Glomerular endothelial cell (primary cell): ENCODE measurements at places on chromosomes 13 and 19. TPM values are rescaled to one million over a fixed set of nuclear protein-coding genes. Genes with fewer than 3 reads are reported as not detected.
A peak's percentile ranks its signal among the peaks of the same experiment; 100 is the strongest.

DNA sequence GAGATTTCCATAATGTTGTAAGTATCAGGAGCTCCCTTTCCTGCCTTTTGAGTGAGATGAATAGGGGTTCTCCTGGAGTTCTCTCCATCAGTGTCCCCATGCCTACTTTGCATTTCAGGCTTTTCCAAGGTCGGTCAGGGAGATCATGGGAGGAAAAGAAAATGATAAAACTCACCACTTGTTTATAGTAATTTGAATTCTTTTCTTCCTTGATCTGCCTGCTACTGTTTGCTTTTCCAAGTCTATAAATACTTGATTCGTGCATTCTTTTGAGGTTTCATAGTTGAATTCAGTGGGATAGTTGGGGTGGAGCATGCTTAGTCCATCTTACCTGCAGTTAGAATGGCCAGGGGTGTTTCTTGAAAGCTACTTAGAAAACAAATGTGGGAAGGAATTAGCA, 51.5 kb downstream of the PCCA start:
- DNase-seq, result no peak

GRCh38 chr13:26585136-26585535, 27.7 kb downstream of the WASF3 start:
- DNase-seq, result no peak

DNA sequence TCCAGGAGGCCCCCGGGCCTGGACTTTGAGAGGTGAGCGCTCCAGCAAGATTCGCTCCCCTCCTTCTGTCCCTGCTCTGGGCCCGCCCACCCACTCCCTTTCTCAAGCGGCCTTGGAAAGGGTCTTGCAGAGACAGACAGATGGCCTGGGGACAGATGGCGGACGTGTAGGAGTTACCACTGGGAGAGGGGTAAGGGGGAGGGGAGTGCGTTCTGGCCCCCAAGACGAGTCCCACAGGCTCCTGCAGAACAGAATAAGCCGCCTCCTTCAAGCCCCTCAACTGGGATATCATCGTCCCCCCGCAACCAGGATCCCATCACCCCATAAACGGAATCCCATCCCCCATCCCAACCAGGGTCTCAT, 3.6 kb upstream of the TNFAIP8L1 start:
- DNase-seq, result no peak

DNA sequence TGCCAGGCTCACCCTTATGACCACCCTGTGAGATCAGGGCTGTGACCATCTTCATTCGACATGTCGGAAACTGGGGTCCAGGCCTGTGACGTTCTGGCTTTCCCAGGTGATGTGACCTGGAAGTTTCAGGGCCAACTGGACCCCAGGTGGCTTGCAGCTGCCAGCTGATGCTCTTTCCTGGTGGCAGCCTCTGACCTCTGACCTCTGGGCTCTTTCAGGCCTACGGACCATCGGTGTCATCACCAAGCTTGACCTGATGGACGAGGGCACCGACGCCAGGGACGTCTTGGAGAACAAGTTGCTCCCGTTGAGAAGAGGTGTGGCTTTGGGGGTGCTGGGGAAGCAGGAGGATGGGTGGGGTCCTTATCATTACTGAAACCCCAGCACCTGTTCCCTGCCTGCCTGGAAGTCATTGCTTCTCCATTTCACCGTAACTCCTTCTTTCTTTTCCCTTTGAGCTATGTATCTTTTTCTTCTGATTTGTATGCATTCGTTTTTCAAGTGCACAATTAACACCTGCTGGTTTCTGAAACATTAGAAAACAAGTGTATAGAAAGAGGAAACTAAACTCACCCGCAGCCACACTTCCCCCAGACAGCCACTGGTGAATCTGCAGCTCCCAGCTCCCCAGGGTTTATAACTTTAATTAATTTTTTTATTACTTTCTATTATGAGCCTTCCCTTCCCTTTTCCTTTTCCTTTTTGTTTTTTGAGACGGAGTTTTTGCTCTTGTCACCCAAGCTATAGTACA, 58.9 kb downstream of the TMED1 start:
- no peak for DNase-seq

Gene DACT3
- total RNA-seq, result 2.3 and 3.7 TPM in 2 replicates

GRCh38 chr13:95652821-95653220, 8.3 kb upstream of the DZIP1 start:
- DNase-seq, result no peak

Gene DPRX
- total RNA-seq, result not detected in 2 replicates

DNA sequence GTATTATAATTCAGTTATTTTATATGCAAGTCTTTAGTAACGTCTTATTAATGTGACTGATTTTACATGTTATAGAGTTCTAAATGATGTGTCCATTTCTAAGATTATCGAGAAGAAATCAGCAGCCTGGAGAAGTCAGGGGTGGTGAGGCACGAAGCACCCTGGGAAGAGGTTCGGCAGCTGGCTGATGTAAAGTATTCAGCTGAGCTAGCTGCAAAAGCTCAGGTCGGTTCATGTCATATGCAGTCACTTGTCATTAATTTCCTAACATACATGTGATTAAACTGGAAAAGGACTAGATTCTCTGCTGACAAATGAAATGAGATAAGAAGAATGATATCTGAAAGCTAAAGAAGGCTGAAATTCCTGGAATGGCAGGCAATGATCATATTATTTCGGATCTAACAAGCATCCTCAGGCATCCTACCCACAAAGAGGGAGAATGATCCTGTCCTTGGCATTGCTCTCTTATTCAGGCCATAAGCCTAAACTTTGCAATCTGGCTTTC, 383.0 kb upstream of the SLITRK1 start:
- DNase-seq, result no peak

GRCh38 chr19:12194827-12195731, 32.2 kb downstream of the ZNF136 start:
- peak; percentile 22 for DNase-seq

DNA sequence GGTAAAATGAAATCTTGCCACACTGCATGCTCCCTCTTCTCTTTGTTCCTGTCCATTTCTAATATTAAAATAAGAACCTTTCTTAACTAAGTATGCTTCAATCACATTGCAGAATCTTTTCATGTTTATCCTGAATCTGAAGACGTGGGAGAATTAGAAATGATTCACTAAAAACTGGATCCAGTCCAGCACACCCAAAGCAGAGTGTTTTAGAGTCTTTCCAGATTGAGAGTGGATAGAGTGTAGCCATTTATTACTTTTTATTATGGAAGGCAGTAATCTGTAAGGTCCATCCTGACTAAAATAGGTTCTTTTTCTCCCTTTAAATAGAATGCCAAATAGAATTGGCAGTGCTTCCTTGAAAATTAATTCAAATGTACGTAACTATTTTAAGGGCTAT, 453.5 kb downstream of the TDRD3 start:
- no peak for DNase-seq

GRCh38 chr19:38409631-38410133, 6.8 kb downstream of the FAM98C start:
- no peak for DNase-seq

- DNase-seq, result no peak
These were observed 72.1 kb upstream of the SLC15A1 start for GRCh38 chr13:98824376-98825160.

DNA sequence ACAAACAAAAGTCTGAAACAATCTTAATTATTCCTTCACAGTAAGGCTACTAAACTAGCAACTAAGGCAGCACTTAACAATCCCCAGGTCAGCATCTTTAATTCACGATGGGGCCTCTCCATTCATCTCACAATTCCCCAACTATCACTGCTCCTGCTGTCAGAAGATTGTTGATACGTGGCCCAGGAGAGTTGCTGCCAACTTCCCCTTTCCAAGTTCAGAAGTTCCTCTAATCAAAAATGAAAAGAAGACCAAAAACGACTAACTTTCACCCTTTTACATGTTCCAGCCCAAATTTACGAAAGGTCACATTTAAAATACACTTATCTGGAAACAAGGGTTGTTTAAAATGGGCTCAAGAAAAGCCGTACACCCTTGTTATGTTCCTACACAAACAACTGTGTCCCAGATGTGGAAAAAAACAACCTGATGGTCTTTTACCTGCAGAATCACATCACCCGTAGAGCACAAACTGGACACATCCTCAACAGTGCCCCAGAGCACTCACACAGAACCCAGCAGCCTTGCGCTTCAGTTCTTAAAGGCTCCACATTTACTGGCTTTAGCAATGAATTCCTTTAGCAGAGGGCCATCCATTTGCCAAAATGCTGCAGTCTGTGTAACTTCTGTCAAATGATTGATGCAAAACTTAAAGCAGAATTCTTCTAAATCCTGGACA, 38.0 kb downstream of the PHF11 start:
- no peak for DNase-seq

DNA sequence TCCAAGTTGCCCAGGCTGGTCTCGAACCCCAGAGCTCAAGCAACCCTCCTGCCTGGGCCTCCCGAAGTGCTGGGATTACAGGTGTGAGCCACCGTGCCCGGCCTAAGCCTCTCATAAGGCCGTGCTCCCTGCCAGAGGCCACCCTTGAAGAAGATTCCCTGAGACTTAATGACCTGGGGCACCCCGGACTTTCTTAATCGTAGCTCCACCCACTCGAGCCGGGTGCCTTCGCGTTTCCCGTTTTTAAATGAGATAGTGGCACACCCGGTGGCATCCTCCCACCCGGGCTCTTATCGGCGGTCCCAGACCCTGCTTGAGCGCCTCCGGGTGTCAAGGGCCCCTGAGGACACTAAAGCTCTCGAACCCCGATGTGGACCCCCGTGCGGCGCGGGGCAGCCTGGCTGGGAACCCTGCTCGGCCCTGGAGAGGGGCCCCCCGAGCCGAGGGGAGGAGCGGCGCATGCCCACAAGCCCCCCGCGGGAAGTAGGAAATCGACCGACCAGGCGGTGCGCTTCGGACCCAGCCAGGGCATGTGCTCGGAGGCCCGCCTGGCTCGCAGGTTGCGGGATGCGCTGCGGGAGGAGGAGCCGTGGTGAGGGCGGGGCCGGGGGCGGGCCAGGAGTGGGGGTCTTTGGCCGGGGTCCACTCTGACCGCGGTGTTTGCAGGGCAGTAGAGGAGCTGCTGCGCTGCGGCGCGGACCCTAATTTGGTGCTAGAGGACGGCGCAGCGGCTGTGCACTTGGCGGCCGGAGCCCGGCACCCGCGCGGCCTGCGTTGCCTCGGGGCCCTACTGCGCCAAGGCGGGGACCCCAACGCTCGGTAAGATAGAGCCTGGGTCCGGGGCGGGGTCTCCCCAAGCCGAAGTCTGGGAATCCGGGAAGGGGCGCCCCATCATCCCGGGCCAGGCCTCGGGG, at the start of gene ANKLE1:
Gene ANKLE1 (plus strand): TSS at position 511 of the 914 bp plus-strand sequence. CDS start 20 bp downstream, at position 531.
- no peak for DNase-seq

DNA sequence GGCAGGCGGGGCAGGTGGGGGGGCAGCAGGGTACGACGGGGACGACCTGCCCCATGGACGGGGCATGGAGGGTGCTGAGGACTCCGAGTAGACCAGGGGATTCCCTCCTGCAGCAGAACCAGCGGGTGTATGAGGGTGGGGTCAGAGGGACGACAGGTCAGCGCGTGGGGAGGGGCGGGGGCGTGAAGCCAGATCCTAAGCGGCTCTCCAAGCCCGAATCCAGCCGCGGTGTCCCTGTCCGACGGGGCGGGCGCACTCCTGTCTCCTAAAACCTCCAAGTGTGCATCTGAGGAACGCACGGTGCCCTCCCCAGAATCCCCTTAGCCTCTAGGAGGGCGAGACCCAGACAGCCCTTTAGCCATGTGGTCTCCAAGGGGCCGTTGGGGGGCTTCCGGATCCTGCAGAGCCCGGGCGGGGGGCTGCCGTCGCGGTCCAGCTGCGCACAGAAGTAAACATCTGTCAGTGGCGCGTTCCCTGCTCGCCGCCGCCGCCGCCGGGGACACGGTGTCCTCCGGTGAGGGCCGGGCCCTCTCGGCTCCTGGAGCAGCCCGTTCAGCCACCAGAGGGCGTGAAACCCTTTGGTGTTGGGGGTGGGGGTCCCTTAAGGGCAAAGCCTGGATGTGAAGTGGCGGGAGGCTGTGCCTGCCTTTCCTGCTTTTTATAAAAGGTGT, 730 bp downstream of the NRTN start:
- no peak for DNase-seq

DNA sequence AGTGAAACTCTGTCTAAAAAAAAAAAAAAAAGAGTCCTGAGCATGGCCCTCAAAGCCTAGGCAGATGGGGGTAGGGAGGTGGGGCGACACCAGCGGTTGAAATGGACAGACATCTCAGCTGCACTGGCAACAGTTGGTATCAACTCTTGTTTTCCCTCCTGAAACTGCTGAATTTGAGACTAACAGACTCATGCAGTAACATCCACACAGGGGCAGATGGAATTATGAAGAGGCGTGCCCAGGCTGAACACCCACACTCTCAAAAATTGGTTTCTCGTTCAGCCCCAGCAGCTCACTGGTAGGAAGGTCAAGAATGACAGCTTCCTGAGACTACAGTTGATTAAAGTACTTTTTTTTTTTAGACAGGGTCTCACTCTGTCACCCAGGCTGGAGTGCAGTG, 24.1 kb downstream of the PBX4 start:
- DNase-seq, result no peak

- no peak for DNase-seq
These were observed 18.7 kb upstream of the QTRT1 start for GRCh38 chr19:10682397-10683063.

DNA sequence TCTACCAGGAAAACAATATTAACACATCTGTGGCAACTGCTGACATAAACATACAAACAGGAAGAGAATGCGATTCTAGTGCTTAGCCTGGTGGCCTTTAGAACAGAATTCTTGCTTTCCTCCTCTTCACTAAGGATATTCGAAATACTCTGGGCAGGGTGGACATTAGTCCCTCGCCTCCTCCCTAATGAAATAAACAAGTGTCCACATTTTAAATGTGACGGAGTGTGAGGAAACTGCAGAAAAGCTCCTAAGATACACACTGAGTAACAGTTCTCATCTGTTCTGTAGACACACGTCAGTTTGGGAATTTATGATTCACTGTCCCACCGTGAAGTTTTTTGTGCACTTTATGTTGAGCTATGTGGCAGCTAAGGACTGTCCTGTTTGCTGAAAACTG, 639 bp downstream of the STARD13 start:
- DNase-seq, result no peak

DNA sequence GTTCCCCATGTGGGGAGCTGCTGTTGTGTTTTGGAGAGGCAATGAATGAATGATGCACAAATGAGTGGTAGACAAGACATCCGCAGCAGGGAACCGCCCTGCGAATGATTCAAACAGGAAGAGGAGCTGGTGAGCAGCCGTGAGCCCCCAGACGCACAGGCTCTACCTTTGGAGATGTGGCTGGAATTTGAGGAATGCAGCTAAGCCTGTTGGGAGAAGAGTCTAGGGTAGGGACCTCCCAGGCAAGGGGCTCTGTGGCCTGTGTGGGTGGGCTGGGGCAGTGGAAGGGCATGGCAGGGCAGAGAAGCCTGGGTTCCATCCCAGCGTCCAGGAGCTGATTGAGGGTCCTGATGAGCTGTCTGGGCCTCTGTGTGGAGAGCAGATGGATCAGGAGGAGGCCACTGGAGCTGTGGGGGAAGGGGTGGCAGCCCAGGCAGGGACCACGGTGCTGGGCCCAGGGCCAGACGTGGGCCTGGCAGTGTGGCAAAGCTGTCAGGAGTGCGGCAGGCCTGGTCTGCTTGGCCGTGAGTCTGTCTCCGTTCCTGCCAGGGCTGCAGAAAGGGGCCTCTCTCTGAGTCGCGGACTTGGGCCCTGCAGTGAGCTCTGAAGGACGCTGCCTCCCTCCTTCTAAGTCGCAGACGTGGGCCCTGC, 41.8 kb upstream of the DCUN1D2 start:
- no peak for DNase-seq

DNA sequence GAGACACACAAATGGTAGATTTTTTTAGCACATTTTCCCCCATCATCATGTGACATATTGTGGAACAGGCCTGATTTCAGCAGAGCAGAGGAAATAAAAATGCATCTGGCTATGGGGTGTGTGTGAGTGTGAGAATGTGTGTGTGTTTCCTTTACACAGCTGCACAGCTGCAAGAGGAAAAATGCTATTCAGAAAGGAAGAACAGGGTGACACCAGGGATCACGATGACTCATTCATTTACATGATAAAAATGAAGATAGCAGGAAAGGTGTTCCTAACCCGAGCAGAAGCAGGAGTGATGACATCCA, 469.5 kb upstream of the TSHZ3 start:
- DNase-seq, result no peak
